Lung (tissue), 17 donors: ENCODE measurements at places on chromosomes 3 and 15.

GRCh38 chr3:54882129-54882833, 45.6 kb downstream of the LRTM1 start:
- DNase-seq: no peak

GRCh38 chr3:104941785-104942184, 424.9 kb upstream of the ALCAM start:
- DNase-seq: no peak

- DNase-seq: no peak
Measured at GRCh38 chr3:47932421-47932820, 83.8 kb downstream of the MAP4 start.

DNA sequence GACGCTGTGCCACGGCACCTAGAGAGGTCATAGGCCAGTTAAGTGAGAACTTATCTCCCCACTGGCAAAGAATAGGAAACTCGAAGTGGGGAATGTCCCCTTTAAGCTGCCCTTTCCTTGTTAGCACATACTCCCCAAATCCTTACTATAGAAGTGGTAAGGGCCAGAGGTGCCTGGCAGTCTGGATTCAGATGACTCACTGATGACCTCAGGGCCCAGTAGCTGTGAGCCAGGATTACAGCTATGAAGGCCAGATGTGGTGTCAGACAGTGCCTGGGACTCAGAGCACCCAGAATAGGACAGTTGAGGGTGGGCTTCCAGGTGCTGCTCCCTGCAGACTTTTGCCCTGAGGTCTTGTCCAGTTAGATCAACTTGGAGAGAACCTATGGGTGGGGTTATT, 37.7 kb downstream of the PDIA5 start:
- DNase-seq: no peak

- DNase-seq: no peak
Measured at GRCh38 chr15:23424111-23424904, 22.7 kb downstream of the GOLGA6L2 start.

- DNase-seq: peak; percentile 84
Measured at GRCh38 chr15:65638681-65639089, 16.9 kb downstream of the SLC24A1 start.

DNA sequence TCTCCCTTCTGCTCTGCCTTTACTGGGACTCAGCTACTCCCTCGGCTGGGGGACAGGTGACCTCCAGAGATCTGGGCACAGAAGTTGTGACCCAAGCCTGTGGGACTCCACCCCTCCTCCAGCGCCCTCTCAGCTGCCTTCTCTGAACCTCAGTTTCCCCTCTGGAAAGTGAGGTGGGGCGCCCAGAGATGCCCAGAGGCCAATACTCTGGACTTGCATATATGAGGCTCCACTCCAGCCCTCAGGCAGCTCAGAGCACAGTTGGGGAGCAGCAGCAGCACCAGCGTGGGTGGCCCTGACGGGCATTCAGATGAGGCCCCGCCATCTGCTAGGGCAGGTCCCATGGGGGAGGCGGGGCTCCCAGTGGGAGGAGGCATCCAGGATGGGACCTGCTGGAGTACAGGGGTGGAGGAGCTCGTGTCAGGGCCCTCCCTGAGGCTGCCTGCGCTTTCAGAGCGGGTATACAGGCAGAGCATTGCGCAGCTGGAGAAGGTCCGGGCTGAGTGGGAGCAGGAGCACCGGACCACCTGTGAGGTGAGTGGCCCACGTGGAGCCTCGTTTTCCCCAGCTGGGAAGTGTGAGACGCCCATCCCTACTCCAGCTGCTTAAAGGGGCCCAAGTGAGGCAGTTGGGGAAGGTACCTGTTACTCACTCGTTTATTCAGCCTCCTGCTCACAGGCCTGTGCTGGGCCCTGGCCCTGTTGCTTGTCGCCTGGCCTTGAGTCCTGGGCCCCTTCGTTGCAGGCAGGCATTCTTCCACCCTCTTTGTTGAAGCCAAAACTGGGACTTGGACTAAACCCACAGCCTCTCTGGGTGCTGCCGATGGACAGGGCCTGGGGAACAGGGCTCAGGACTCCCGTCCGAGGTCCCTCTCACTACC, 35.4 kb downstream of the PSTPIP1 start:
- DNase-seq: peak; percentile 18

DNA sequence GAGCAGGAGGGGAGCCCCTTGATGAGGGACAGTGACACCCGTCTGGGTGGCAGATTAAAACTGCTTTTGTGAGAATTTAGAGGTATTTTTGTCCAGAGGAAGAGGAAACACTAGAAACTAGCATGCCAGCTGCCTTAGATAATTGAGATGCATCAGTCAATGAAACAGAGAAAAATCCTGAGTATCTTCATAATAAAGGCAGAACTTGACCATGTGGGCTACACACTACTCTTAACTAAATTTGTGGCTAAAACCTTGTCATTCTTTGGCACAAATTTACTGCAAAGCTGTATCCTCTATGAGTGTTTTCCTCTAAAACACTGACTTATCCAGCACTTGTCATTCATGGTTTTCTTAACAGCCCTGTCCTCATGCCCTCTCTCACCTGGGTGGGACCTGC, 259.7 kb upstream of the TPM1 start:
- no peak for DNase-seq

DNA sequence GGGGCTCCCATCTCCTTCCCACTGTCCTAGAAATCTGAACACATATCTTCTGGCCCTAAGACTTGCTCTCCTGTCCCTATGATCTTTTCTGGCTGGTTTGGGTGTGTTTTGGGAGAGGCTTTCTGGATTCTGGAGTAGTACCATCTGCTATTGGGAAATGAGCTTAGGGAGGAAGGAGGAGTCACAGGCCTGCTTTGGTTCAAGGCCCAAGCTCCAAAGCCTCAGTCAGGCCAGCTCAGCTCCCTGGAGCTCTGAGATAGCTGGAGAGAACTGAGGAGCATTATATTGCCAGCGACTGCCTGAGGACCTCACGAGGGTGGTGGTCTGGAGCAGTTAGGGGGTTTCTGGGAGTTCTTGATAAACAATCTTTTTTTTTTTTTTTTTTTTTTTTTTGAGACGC, 18.7 kb downstream of the RASGRF1 start:
- DNase-seq: no peak

DNA sequence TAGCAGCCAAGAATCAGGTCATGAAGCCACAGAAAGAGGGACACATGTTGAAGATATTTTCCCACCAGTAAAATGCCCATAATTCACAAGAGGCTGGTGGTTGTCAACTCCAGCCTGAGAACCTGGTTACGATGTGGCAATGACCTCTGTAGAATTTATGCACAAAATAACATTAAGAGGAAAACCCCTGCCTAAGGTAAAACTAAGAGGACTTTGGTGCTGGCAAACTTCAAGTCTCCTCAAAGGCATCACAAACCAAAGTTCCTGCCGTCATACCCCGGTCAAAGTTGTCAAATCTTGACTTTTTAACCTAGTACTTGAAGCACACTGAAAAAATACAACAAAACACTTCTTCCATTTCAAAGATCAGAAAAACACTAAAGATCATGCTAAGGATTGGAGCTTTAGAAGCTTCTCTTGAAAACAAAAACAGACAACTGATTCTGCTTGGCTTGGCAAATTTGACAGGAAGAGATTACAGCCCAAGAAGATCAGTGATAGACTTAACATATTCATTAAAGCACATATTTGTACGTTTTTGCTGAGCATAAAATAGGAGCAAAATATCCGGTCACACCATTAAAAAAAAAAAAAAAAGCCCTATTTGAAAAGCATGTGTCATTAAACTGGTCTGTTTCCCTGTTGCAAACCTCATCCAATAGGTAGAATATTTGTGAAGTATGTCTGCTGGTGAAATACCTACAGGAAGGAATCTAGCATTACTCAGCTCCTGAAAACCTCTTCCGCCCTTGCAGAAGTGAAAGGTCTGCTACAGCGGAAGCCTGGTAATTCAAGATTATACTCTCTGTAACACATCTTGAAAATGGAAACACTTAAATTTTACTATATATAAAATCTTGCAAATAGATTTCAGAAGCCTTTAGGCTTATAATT, 22.8 kb downstream of the EIF4E3 start:
- no peak for DNase-seq
